ENCODE measurements at places on chromosomes 1 and 21.

GRCh38 chr1:160925652-160926244 lies 28.9 kb downstream of the ITLN2 start:
- no peak for DNase-seq

DNA sequence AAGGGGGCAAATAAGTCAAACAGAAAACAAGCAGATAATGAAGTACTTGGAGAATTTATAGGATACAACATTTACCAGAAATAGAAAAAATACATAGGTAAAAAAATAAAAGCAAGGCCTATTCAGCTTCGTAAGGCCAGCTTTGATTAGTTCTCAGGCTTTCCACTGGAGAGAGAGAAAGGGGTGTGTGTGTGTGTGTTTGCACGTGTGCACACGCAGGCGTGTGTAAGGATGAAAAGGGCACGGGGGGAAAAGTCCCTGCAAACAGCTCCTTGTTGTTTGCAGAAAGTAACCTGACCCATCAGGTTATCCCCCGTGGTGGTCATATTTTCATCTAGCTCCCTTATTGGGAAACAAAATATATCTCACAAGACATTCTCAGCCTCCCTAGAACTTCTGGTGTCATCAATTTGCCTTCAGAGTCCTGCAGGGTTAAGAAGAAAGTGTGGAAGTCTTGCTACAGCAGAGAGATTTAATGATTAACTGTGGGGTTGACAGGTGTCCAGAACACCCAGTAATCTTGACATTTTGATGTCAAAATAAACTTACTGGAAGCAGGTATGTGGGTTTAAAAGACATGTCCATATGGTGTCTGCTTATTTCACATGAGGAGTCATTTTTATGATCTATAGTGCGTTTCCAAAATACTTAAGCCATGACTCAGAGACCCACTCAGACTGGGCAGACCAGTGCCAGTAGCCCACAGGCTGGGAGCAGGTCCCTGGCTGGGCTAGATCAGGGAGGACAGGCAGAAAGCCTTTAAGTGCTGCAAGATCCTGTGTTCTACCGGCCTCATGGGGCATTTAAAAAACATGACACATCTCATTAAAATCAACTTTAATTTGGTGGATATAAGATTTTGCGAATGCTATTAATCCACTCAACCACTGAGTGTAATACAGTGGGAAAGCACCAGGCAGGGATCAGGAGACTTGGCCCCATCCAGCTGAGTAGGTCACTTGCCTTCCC lies 487.6 kb upstream of the CAMK1G start:
- no peak for DNase-seq

DNA sequence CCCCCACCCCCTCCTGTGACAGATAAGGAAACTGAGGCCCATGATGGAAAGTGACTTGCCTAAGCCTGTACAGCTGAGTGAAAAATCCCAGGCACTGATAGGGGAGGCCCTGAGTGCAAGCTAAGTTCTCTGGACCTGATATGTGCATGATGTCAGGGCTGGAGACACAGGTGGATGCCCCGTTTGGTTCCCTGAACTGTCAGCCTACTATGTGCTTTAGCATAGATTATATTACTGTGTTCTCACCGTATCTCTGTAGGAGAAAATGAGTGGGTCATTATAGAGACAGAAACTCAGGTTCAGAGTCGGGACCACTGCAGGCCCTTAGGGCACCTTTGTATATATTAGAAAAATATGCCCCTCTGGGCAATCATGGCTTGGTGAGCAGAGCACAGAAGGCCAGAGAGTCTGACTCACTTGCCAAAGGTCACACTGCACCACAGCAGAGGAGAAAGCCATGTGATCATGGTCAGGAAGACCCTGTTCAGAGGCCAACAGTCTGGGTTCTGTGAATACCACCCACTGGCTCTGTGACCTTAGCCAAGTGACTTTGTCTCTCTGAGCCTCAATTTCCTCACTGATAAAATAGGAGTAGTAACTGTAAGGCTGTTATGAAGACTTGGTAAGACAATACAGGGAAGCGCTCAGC lies 145.8 kb upstream of the WNT4 start:
- DNase-seq: no peak

GRCh38 chr1:244209955-244210354 lies 158.9 kb downstream of the ZBTB18 start:
- no peak for DNase-seq

GRCh38 chr21:30942192-30942591 lies 60.8 kb upstream of the KRTAP11-1 start:
- no peak for DNase-seq

DNA sequence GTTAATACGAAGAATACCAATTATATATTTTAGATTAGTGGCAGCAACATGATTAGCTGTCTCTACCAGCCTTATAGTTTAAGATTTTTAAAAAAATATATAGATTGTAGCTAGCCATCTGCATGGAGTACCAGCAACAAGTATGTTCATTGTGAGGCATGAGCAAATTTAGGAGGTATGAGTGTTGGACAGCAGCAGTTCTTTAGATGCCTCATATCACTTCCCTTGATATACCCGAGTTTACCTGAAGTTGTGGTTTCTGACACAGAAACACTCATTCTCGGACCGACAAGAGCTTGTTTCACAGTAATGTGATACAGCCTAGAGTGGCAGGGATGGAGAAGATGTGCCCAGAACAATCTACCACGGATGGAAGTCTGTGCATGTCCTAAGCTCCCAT lies 69.1 kb downstream of the RGS18 start:
- DNase-seq: no peak

DNA sequence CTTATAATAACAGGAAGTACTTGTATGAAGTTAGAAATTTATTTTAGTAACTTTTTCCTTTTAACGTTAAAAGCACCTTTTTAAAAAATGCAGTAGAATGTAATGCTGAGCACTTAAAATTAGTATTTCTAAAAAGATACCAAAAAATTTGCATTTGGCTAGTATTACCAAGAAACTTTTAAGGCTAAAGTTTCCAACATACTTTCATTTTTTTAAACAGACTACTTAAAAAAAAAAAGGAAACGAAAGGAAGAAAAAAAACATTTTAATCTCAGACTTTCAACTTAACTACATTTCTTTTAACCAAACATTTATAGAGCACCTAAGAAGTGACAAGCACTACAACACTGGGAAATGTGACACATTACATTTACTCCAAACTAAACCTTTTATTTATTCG lies 2.8 kb downstream of the ARID4B start:
- no peak for DNase-seq

GRCh38 chr1:205928317-205928716 lies 14.9 kb downstream of the SLC26A9 start:
- DNase-seq: no peak

- no peak for DNase-seq
These were observed 13.1 kb upstream of the PLA2G2C start for GRCh38 chr1:20199403-20199802.

GRCh38 chr1:41436281-41437010 lies 48.0 kb downstream of the EDN2 start:
- no peak for DNase-seq

GRCh38 chr1:59220356-59220755 lies 76.5 kb upstream of the FGGY start:
- DNase-seq: no peak

- no peak for DNase-seq
These were observed 871 bp upstream of the ERICH3 start for GRCh38 chr1:74674278-74675048.

DNA sequence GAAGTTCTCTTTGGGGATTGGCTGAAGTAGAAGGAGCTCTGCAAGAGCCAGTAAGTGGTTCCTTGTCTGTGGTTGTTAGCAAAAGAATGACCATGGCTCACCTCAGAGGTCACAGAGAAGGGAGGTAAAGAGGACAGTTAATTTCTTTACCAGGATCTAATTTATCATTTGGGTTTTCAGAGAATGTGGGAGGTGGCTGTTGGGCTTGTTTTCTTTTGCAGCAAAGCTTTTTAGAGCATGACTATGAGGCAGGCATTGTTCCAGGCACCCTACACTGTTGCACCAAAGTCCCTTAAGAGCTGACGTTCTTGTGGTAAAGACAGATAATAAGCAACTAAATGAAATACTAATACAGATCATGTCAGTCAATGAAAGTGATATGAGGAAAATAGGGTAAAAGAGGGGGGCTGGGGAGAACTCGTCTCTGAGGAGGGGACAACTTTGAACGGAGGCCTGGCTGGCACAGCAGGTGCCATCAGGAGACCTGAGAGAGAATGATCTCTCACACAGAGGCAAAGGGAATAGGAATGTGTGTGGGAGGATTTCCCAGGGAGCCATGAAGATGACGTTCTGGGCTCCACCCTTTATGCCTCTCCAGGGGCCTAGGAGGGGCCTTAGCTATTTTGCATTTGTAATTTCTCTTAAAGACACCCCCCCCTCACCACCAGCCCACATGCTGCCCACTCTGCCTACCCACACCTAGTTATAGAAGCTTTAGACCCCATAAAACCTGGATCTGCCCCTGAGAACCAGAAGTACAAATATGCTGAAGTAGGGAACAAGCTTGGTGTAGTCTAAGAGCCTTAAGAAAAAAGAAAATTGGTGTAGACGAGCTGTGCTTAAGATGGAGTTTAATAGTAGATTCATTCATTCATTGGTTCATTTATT lies 177.5 kb downstream of the ROR1 start:
- no peak for DNase-seq

- DNase-seq: peak; percentile 30
These were observed 406 bp downstream of the KIAA0040 start for GRCh38 chr1:175192111-175192629.

DNA sequence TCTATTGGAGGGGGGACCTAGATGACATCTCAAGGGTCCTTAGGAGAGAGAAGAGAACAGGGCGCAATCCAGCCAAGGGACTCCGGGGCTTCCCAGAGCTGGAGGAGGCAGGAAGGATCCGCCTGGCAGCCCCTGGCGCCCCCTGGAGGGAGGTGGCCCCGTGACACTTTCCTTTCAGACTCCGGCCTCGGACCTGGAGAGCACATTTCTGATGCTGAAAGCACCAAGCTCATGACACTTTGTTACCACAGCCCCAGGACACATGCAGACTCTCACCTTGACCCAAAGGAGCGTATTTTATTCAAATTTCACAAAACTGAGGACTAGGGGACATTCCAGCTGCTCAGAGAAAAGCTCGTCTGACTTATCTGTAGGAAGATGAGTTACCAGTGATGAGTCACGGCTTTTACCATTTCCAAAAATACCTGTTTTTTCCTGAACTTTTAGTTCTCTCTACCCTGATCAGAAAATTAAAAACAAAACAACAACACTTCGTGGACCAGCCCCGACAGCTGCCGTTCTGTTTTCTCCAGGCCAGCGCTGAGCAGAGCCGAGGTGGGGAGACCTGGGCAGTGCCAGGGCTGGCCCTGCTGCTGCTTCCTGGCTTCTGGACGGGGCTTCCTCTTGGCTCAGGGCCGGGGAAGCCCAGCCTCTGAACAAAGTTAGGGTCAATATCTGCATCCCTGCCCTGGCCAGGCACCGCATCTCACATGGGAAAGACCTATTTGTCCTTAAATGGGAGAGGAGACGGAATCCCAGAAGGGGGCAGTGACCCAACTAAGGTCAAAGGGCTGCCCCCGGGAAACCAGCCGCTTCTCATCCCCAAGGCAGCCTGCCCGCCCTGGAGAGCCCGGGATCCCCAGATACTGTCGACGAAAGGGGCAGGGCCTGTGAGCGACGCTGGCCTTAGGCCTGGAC lies 21.6 kb upstream of the POFUT2 start:
- no peak for DNase-seq

GRCh38 chr1:16213013-16213412 lies 561 bp upstream of the ARHGEF19 start:
- DNase-seq: no peak

DNA sequence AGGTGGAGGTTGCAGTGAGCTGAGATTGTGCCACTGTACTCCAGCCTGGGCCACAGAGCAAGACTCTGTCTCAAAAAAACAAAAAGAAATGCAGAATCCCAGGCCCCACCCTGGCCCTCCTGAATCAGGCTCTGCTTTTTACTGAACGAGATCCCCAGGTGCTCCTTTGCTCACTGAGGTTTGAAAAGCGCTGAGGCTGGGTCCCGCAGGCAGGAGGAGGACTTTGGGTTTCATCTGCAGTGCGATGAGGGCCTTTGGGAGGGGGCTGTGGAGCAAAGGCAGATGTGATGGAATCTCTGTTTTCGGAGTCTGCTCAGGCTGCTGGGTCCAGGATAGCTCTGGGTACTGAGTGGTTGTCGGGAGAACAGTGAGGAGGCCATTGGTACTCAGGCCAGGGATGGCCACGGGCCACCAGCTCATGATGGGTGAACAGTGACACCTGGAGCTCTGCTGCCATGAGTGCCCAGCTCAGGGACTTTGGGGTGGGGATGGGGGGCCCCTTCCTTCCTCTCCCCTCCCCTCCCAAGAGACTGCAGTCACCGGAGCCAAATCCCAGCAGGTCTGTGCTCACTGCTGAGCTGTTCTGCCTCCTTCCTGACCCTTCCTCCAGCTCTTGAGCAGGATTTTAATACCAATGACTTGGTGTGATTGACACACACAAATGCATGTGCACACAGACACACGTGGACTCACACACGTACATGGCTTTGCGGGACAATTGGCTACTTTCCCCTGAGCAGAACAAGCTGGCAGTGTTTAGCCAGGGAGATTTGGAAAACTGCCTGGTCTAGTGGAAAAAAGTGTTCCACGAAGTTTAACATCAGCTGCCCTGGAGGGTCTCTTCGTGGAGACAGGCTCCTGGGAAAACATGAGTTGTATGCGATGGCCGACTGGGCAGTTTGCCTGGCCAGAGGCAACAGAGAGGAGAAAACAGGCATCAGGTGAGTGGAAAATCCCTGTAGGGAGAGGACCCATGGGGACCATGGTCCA lies 3.6 kb upstream of the DHRS3 start:
- no peak for DNase-seq

DNA sequence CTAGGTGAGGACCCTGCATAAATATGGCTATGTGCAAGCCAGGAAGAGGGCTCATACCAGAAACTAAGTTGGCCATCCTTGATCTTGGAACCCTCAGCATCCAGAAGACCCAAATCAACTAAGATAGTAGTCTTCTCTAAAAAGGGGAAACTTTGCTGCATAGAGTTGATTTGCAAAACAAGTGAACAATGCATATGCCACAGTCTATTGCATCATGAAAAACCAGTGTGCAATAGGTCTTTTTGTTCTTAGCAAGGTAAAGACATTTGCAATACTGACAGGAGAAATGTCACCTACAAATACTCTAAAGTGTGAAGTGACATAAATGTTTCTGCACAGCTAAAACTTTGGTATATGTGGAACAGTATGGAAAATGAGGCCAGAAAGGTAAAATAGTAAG lies 2.0 kb upstream of the IFI16 start:
- DNase-seq: no peak

DNA sequence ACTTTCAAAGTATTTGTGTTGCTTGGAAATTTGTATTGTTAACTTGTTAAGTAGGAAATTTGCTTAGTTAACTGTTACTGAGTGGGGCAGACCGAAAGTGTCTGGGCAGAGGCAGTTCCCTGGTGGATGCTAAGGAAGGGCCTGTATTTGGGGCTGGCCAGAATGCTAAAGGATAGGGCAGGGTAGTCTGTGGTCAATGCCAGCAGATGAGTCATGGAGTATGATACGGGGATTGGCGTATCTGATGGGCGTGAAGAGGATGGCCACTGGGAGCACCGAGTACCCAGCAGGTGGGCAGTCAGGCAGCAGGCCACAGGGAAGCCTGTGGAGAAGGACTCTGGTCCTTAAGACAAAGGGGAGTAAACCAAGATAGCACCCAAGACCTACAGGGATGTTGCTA lies 46.6 kb upstream of the SCAF4 start:
- DNase-seq: no peak

- no peak for DNase-seq
These were observed 450.3 kb upstream of the ZP4 start for GRCh38 chr1:238340989-238341388.

- DNase-seq: no peak
These were observed 13.8 kb downstream of the OLFML3 start for GRCh38 chr1:113993072-113993471.

Data from activated CD4-positive, CD25-positive, alpha-beta regulatory T cell (primary cell).